ENCODE measurements at places on chromosomes 4 and X. TPM values are rescaled to one million over a fixed set of nuclear protein-coding genes. Genes with fewer than 3 reads are reported as not detected.

GRCh38 chrX:147699061-147699460, 212.7 kb upstream of the FMR1 start:
- DNase-seq, result no peak

- DNase-seq, result no peak
Measured at GRCh38 chr4:184288451-184289178, 70.9 kb upstream of the ENPP6 start.

THAP6 gene
- total RNA-seq, result 13.4 TPM

PAGE2B gene
- not detected for total RNA-seq

MAGEA1 gene
- total RNA-seq, result not detected

GRCh38 chr4:186781032-186781917, 57.6 kb upstream of the FAT1 start:
- DNase-seq, result no peak

- no peak for DNase-seq
Measured at GRCh38 chrX:76454456-76454927, 27.0 kb downstream of the MAGEE1 start.

DNA sequence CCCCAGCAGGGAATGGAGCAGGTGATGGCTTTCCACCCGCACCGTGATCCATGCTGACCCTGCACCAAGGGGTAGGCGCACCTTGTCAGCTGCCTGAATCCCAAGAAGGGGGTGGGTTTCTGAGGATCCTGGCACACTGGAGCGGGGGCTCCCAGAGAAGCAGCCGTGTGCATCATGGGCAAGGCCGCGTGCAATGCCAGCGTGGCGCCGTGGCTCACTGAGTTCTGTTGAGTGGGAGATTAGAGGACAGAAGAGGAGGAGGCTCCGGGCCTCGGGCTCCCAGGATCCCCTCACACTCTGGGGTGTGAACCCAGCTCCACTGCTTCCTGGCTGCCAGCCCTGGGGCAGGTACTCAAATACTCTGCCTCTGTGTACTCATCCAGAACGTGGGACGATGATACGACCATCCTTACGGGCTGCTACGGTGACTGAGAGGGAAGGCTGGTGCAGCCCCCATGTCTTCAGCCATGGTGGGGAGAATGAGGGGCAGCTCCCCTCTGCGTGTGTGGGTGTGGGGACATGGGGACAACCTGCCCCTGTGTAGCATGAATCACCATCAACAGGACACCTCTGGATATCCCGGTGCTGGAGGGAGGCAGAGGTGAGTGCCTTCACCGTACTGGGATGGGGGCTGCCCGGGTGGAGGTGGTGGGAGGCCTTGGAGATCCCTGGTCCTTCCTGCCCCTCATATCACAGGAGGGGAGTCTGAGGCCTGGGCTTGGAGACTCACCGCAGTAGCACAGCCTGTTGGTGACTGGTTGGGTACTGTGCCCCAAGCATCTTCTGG, 52.6 kb downstream of the CPZ start:
- DNase-seq, result no peak

CCDC160 gene
- not detected for total RNA-seq

DNA sequence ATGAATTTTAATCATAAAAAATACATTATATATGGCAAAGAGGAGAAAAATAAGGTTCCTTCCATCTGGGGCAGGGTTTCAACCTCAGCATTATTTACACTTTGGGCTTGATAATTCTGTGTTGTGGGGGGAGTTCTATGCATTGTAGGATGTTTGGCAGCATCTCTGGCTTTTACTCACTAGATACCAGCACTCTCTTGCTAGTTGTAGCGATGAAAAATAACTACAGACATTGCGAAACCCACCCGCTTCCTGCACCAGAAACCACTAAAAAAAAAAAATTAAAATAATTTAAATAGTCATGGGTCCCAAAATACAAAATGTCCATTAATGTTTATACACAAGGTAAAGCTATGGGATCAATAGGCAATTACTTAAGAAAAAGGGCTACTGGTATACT, 52.7 kb downstream of the PPP3CA start:
- no peak for DNase-seq

CCNB3 gene
- total RNA-seq, result 0.28 TPM

CENPE gene
- 2.2 TPM for total RNA-seq

DNA sequence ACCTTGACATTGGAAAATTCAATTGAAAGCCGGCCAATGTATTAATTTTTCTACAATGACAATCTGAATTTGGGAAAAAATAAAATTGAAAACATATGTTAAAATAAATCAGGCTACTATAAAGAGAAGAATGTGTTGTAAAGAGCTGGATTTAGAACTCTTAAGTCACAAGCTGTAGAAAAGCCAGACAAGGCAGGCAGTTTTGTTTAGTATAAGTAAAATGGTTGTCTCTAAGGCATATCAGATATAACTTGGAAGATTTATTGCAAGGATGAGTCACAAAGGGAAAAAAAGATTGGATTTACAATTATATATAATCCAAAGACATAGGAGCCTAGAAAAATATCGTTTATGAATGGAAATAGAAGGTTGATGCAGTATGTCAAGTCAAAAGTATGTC, 549.1 kb upstream of the EPHA5 start:
- no peak for DNase-seq

AP1S2 gene
- total RNA-seq, result 56.2 TPM

DNA sequence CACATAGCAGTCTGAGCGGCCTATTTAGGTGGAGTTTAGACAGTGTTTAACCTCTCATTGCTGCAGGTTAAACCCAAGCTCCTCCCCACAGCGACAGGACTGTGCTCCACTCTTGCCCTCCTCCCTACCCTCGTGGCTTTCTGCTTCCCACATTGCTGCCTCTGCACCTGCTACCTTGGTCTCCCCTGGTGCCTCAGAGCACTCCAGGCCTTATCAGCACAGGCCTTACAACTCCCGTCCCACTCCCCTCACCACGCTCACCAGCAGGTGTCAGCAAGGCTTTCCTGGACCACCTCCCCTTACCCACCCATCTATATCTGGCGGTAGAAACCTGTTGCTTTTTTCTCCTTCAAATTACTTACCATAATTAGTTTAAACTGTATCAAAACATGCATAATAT, 18.6 kb downstream of the HELT start:
- no peak for DNase-seq
